ENCODE measurements at places on chromosomes 5 and 9.

GRCh38 chr5:31731710-31732301 lies 92.9 kb downstream of the PDZD2 start:
- no peak for DNase-seq

- DNase-seq, result no peak
These were observed 71.0 kb upstream of the EQTN start for GRCh38 chr9:27367921-27368315.

GRCh38 chr9:133591985-133592384 lies 17.2 kb downstream of the FAM163B start:
- DNase-seq, result no peak

DNA sequence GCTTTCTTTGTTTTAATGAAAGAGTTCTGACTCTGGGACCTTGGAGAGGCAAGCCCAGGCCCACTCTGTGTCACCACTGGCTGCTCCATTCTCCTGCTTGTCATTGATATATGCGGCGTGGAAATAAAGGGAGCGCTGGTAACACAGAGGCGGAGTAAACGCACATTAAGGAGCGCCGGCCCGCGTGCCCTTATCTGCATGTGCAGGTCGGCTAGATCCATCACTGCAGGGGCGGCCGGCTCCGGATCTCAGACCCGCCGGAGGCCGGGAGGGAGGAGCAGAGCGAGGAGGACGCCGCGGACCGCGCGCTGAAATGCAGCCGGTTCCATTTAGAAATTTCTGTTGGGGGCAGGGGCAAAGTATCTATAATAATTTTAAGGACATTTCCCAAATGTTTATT lies 70.8 kb downstream of the MRPL36 start:
- no peak for DNase-seq

GRCh38 chr9:115466756-115467155 lies 348.8 kb upstream of the TNC start:
- no peak for DNase-seq

DNA sequence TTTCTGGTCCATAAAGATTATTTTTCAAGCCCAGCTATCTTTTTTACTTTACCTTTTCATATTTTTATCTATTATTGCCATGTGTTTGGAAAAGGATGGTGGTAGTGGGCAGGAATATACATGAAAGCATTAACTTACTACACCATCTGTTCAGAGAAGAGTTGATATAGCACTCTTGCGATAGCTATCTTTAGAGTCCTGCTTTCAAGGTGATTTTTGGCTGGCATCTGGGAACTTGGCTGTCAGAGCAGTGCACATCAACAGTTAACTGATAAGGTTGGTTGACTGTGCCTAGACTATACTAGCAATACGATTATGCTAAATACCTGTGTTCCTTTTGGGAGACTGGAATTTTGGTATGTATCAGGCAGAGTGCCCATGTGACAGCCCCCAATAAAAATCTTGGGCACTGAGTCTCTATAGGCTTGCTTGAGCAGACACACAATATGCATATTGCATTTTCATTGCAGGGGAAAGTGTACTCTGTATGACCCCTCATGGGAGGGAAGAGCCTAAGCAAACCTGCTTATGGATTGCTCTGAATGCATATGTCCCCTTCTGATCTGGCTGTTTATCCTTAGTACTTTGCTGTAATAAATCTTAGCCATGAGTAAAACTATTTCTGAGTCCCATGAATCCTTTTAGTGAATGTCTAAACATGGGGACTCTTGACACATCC lies 227.6 kb upstream of the C9orf72 start:
- no peak for DNase-seq

GRCh38 chr5:154366353-154366752 lies 79.4 kb upstream of the SAP30L start:
- DNase-seq, result no peak

Data from CD4-positive, alpha-beta T cell treated with Interleukin-6 for 4 hours (primary cell).